ENCODE measurements at places on chromosomes 1 and 21. TPM values are rescaled to one million over a fixed set of nuclear protein-coding genes. Genes with fewer than 3 reads are reported as not detected.

GRCh38 chr1:192559115-192560006 lies 16.2 kb upstream of the RGS1 start:
- DNase-seq: no peak

GRCh38 chr1:181488866-181489265 lies 5.5 kb downstream of the CACNA1E start:
- no peak for DNase-seq

DNA sequence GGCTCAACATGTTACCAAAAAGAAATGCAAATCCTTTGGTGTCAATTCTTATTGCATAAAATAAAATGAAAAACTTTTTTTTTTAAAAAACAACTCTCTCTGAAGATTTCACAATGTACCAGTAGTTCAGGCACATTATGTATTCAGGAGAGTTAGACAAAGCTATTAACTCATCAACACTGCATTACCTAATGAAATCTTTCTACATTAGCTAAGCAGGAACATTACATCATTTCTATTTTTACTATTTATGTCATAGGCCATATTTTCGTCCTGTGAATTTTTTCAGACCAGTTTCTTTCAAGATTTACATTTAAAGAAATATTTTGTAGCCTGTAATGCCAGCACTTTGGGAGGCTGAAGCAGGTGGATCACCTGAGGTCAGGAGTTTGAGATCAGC lies 366.2 kb downstream of the USH2A start:
- DNase-seq: no peak

- no peak for DNase-seq
Measured at GRCh38 chr1:212101735-212102134, 66.2 kb downstream of the DTL start.

MPZ gene
- 4,832 TPM for total RNA-seq

SLC30A2 gene
- total RNA-seq: not detected
